Ovary (tissue), 10 donors: ENCODE measurements at places on chromosomes 1 and 21.

GRCh38 chr1:207754974-207755700 lies 3.3 kb downstream of the CD46 start:
- DNase-seq, result no peak

- DNase-seq, result no peak
These were observed 75.7 kb downstream of the UCHL5 start for GRCh38 chr1:192983349-192983980.

GRCh38 chr1:156124557-156125483 lies 10.3 kb downstream of the LMNA start:
- DNase-seq, result no peak

- no peak for DNase-seq
These were observed 177.5 kb downstream of the HIVEP3 start for GRCh38 chr1:41741244-41741643.

DNA sequence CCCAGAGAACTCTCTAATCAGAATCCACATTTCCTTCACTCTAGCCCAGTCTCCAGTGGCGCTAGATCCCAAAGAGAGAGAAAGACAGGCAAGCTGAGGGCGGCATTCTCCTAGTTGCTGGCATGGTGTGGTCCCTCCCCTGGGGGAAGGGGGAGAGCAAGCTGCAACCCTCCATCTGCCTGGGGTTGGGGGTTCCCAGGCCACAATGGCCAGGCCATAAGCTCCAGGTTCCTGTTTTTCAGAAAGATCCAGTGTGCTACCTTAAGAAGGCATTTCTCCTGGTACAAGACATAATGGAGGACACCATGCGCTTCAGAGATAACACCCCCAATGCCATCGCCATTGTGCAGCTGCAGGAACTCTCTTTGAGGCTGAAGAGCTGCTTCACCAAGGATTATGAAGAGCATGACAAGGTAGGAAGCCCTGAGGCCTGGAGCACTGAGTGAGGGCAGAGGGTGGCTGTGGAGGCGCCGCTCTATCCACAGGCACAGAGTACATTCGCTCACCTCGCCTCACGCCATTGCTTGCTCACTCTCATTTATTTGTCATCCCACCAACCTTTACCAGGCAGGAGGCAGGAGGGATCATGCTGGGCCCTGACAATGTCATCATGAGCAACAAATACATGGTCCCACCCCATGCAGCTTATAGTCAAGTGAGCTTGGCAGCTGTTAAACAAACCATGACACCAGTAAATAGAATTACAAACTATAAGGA lies 6.6 kb downstream of the CSF1 start:
- no peak for DNase-seq

DNA sequence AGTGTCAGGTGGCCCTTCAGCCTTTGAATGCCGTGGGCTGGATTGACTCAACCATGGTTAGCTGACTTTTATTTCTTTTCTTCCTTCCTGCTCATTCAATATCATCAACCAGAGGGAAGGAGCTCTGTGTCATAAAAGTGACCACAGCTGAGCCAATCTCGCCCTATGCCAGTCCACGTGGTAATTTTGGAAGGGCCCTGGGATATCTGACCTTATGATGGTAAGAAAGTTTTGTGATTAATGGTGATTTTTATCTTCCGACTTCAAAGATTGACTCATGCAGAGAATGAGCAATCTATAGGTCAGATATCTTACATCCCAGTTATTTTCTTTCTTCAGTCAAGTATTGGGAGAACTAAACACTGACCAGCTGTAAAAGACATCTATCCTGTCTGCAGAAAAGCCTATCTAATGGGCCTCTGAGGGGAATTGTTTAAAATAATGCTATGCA lies 170.3 kb downstream of the ZC3H11B start:
- DNase-seq, result no peak

GRCh38 chr1:100249537-100250257 lies at the start of gene DBT:
Gene DBT, minus strand, starts transcription at chr1:100249834. Its CDS starts 14 bp downstream, at chr1:100249820.
- peak; percentile 95 for DNase-seq

- no peak for DNase-seq
These were observed 102.7 kb upstream of the C21orf91 start for GRCh38 chr21:17921579-17922530.

GRCh38 chr21:26920055-26920454 lies 46.8 kb downstream of the ADAMTS5 start:
- DNase-seq, result no peak

GRCh38 chr1:155320661-155321617 lies at the start of gene RUSC1:
Gene RUSC1, plus strand, starts transcription at chr1:155320894. Its CDS starts 880 bp downstream, at chr1:155321774.
- peak; percentile 86 for DNase-seq

DNA sequence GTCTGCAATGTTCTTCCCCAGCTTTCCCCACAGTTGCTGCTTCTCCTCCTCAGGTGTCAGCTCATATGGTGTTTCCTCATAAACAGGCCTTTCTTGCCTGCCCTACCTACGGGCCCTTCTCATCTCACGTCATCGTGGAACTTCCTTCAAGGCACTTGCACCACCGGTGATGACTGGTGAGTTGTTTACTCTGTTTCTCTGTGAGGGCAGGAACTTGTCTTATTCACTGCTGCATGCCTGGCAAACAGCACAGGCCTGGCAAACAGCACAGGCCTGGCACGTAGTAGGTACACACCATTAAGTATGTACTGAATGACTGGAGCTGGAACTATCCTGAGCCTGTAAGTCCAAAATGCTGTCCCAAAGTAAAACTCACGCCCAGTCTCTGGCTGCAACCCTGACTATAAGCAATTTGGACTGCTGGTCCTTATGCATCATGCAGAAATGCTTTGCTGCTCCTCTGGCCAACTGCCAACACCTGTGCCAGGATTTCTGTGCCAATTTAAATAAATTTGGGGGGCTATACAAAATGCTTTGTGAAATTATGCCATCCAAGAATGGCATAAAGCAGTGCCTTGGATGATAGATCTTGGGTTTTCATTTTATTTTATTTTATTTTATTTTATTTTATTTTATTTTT lies 25.7 kb downstream of the STK40 start:
- DNase-seq, result no peak

- DNase-seq, result no peak
These were observed 142.4 kb downstream of the CAMTA1 start for GRCh38 chr1:6927626-6928025.

- no peak for DNase-seq
These were observed 2.0 kb downstream of the ZMYM6 start for GRCh38 chr1:35029761-35030160.

- DNase-seq, result no peak
These were observed 77.7 kb upstream of the C1orf87 start for GRCh38 chr1:60151311-60151710.

DNA sequence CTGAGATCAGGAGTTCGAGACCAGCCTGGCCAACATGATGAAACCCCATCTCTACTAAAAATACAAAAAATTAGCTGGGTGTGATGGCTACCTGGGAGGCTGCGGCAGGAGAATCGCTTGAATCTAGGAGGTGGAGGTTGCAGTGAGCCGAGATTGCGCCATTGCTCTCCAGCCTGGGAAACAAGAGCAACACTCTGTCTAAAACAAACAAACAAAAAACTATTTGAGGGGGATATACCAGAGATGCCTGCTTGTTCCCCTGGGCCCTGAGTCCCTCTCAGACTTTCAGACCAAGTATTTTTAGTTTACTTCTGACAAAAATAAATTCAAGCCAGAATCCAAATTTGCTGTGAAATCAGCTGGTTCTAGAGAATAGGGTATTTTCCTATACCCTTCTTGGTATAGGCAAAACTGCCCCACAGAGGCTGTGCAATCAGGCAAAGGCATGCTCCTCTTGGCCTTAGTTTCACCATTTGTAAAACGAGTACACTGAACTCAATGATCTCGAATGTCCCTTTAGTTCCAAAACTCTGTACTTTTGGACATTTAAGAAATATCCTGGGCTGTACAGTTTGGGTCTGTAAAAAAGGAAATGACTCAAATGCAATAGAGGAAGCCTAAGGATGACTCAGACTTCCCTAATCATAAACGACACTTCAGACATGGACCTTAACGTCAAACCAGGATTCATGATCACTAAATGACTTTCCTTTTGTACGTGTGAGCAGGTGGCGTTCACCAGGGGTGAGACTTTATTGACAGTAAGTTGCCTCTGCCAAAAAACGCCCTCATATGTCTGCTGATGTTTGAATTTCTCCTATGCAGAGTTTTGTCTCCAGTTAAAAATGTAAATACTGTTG lies 16.1 kb downstream of the ENSA start:
- DNase-seq, result no peak

DNA sequence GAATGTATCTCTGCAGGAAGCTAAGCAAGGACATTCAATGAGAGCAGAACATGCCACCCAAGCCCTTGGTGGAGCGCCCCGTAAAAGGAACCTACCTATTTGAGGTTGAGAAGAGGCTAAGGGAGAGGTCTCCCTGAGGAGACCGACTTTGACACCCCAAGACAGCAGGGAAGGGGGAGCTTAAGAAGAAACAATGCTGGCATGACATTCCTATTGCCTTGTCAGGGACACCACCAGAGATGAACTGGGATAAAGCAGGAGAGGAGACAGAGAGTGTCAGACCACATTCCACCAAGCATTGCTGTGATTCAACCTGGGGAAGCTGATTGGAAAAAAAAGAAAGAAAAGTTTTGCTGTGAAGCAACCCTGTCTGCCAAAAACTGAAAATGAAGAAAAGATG lies 13.3 kb upstream of the S100A2 start:
- no peak for DNase-seq

DNA sequence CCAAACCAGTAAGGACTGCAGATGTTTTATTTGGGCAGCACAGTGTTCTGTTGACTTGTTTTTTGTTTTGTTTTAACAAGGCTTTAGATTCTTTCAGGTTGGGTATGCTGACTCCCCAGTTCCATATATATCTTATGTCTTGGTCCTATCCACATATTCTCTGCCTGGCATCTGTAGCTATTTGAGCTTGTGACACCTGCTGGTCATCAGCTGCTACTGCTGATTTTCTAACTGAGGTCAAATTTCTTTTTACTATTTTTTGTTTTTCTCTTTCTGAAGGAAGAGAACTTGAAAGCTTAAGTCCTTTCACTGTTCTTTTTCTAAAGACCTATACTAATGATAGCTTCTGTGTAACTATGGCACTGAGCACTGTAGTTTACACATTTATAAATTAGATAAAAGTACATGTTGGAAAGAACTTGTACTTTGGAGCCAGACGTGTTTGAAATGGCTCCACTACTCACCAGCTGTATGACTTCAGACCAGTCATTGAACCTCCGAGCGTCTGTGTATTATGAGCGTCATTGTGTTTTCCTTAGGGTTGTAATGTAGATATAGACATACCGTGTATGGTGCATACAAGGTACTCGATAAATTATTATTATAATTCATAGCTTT lies 109.4 kb downstream of the NRDC start:
- no peak for DNase-seq

- no peak for DNase-seq
These were observed 70.5 kb upstream of the NGF start for GRCh38 chr1:115408533-115408932.

GRCh38 chr1:26692211-26692792 lies 3.5 kb upstream of the ARID1A start:
- DNase-seq, result peak; percentile 78

- no peak for DNase-seq
These were observed 250.1 kb downstream of the HMCN1 start for GRCh38 chr1:185984113-185984836.

GRCh38 chr1:8116894-8117264 lies 90.8 kb upstream of the ERRFI1 start:
- peak; percentile 80 for DNase-seq

GRCh38 chr1:227540170-227541098 lies 22.9 kb upstream of the ZNF678 start:
- DNase-seq, result no peak

DNA sequence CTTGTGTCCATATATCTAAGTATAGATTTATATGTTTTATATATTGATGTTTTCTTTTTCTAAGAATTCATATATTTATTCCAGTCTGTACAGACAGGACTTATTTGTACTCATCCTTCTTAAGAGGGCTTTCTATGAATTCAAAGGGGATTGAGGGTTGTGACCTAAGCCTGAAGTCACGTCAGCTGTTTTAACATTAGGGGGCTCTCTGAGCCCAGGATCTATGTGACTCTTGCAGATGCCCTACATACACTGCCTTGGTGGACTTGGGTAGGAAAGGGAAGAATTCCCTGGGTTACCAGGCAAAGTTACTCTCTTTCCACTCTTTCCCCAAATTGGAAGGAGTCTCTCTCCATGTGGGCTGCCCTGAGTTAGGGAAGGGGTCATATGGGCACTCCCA lies 283.8 kb upstream of the DAB1 start:
- no peak for DNase-seq

- no peak for DNase-seq
These were observed 100.2 kb downstream of the DISP1 start for GRCh38 chr1:222914861-222915632.

GRCh38 chr21:26708223-26708800 lies 135.2 kb upstream of the CYYR1 start:
- DNase-seq, result no peak

DNA sequence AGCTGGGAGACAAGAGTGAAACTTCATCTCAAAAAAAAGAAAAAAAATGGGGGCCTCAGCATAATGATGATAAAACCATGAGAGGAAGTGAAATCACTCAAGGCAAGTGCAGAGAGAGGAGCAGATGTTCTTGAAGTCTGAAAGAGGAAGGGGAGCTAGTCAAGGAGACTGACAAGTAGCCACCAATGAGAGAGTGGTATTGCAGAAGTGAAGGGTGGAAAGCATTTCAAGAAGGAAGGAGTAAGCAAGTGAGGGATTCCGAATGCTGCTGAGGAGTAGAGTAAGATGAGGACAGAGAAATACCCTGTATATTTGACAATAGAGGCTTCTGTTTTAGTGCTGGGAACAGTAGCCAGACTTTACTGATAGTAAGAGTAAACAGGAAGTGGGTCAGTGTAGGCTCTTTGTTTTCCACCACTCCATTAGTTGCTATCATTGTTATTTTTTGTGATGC lies 2.9 kb downstream of the TATDN3 start:
- no peak for DNase-seq

GRCh38 chr1:41315146-41315822 lies 46.0 kb upstream of the FOXO6 start:
- DNase-seq, result no peak
